ENCODE measurements at places on chromosomes 13 and 19.

- no peak for DNase-seq
Measured at GRCh38 chr13:113852536-113853517, 11.0 kb downstream of the GAS6 start.

- no peak for DNase-seq
Measured at GRCh38 chr13:49524740-49525501, 29.2 kb downstream of the PHF11 start.

GRCh38 chr13:68345963-68346531, 1115.9 kb upstream of the PCDH9 start:
- no peak for DNase-seq

- no peak for DNase-seq
Measured at GRCh38 chr19:6185835-6186834, 50.7 kb downstream of the ACSBG2 start.

- no peak for DNase-seq
Measured at GRCh38 chr13:31204592-31204991, 4.8 kb downstream of the B3GLCT start.

GRCh38 chr13:24196593-24197197, 36.2 kb downstream of the SPATA13 start:
- DNase-seq = no peak

DNA sequence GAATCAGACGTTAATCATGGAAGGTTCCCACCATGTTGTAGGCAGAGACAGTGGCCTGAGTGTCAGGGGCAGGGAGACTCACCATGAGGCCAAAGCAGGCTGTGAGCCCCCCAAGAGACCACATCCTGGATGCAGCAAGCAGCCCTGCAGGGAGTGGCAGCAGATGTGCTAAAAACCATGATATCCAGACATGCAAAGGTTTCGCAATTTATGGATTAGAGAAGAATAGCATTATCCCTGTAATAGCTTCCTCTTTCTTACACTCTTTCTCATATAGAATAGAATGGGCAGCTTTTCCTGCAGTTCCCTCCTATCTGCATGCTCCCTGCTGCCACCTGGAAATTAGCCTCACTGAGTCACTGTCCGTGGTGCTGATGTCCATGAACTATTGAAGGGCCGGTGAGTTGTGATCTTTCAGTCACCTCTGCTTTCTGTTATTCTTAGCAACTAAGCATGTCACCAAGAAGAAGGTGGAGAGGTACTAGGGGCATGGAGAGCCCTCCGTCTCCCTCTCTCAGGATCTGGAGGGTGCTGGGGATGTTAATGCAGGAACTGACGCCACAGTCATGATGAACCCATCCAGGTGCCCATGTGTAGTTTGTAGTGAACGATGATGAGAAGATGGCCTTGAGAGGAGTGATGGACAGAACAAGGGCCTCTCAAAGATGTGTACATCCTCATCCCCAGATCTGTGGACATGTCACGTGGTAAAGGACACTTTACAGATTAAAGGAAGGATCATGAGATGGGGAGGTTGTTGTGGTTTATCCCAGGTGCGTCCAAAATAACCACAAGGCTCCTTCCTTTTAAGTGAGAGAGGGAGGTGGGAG, 9.9 kb downstream of the CEACAM4 start:
- no peak for DNase-seq

GRCh38 chr13:45108716-45109101, 11.6 kb upstream of the GTF2F2 start:
- no peak for DNase-seq

- no peak for DNase-seq
Measured at GRCh38 chr19:45515807-45516401, 8.6 kb downstream of the VASP start.

- DNase-seq = no peak
Measured at GRCh38 chr13:108527844-108528243, 101.6 kb upstream of the MYO16 start.

- DNase-seq = no peak
Measured at GRCh38 chr13:71577127-71577526, 289.9 kb downstream of the DACH1 start.

DNA sequence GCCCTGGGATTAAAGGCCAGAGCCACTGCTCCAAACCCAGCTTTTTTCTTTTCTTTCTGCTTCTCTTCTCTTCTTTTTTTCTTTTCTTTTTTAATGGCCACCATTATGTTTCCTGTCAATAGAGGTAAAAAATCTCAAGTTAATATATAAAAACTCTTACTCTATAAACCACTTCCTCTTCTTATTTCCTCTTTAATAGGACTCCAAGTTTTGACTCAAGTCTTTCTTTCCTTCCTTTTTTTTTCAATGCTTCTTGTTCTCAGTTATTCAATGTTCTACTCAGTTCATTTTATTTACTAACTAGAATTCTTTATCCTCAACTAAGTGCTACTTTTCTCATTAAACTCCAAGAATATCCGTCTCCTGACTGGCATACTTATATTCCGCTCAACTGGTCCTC, 27.1 kb upstream of the MYCBP2 start:
- DNase-seq = no peak

DNA sequence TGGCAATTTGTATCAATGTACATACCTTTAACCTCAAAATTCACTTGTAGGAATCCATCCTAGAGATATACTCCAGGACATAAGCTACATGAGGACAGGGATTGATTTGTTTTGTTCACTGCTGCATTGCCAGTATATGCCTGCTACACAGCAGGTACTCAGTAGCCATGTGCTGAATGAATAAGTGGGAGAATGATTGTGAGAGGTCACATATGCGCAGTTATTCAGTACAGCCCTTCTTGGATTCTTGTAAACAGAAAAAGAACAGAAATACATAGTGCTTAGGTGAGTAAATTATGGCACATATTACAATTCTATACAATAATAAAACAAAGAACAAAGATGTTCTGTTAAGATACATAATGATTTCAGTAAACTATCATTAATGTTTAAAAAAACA, 133.3 kb downstream of the RNF17 start:
- no peak for DNase-seq

DNA sequence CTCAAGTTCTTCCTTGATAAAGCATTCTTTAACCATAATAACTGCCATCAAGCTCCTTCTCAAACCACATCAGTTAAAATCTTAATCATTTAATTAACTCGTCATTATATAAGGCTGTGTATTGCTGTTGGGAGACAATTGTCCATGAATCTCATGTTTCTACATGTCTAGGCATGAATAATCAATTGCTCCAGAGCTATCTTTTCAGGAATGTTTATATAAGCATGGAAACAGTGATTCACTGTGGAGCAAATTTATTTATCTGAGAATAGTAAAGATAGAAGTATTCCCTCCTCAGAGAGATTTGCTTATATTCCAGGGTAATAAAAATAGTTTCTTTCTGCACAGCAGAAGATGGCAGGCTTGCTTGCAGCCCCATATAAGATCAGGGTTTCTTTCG, 71.1 kb downstream of the CBY2 start:
- DNase-seq = no peak

DNA sequence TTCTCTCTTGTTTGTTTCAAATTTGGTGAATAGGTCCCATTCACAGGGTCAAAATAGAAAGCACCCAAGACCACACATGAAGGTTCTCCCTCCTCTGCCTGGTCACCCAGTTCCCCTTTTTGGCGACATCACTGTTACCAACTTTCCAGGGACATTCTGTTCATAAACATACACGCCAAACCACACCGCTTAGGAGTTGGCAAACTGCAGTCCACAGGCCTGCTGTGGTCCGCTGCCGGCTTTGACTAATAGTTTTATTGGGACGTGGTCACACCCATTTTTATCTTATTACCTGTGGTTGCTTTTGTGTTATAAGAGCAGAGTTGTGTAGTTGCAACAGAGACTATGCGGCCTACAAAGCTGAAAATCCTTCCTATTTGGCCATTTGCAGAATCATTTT, 24.2 kb downstream of the UHRF1 start:
- DNase-seq = no peak

DNA sequence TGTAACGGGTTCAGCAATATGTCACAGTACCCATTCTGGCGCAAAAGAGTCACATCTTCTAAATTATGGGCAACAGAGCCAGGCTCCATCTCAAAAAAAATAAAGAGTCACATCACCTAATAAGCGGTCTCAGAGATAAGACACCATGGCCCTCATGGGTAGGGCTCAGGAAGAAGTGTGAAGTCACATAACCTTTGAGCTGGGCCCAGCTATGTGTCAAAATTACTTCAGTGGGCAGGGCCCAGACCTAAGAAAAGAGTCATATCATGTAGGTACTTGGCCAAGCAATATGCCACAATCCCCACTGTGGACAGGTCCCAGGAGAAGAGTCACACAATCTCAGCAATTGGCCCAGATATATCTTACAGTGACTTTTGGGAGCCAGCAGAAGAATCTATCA, 11.4 kb upstream of the ZNF91 start:
- no peak for DNase-seq

DNA sequence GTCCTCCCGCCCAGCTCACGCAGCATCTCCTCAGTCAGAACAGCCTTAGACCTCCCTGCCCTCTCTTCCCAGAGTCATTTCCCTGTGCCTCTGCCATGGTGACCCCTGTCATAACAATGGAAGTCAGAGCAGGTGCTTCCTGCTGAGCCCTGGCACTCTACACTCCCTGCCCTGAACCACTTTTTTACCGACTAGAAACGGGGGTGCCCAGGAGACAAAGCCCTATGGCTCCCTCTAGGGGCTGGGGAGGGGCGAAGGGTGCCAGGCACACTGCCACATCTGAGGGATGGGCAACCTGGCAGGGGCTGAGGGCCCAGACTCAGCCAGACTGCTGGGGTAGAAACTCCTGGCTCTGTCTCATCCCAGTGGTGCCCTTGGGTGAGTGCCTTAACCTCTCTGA, 16.4 kb downstream of the ZNF574 start:
- no peak for DNase-seq

DNA sequence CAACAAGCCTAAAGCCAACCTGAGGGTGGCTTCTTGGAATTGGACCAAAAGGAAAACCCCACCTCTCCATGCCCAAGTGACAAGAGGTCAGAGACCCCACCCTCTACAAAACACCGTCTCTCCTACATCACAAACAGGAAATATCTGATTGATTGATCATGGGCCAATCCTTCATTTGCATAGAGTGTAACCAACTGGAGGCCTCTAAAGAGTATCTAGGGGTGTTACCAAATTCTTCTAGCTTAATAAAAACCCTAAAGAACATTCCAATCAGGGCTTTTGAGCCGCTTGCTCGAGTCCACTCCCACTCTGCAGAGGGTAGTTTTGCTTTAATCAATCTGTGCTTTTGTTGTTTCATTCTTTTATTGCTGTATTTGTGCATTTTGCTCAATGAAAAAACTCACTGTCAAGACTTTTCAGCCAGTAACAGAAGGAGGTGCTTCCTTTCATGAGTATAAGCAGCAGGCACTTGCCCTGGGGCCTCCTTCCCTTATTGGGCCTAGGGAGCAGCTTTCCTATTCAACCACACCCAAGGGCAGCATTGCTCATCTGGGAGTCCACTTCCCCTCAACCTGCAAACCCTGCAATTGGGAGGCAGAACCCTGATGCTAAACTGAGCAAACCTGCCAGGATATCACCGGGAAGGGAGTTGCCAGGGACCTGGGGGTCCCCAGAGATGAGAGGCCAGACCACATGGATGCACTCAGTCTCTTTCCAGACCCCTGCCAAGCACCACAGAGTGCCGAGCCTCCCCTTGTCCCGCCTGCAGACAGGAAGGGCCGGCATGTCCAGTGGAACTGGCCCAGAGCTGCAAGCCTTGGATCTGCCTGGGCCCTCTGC, 154.3 kb upstream of the VSTM2B start:
- DNase-seq = no peak

DNA sequence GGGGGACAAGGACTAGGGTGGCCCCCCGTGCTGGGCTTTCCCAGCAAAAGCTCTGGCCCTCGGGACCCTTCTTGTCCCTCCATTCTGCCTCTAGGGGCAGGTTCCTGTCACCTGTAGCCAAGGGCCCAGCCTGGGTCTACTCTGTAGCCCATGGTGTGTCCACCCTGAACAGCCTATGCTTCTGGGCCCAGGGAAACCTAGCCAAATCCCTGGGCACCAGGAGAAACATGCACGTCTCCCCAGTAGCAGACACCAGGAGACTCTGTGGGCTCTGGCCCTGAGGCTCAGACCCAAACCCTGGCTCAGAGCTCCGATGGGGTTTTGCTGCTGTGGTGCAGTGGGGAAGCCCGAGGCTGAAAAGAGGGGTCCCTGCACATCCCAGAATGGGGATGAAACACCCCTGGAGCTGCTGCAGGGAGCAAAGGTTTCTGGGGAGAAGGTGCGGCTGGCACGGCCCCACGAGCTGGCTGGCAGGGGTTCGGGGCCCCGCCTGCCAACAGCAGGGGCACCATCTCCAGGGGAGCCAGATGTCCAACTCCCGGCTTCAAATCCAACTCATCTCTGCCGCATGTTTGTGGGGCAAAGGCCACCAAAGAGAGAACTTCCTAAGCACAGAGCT, 18.2 kb downstream of the CEBPG start:
- DNase-seq = no peak

- DNase-seq = no peak
Measured at GRCh38 chr13:52847682-52848432, 583 bp downstream of the PCDH8 start.

DNA sequence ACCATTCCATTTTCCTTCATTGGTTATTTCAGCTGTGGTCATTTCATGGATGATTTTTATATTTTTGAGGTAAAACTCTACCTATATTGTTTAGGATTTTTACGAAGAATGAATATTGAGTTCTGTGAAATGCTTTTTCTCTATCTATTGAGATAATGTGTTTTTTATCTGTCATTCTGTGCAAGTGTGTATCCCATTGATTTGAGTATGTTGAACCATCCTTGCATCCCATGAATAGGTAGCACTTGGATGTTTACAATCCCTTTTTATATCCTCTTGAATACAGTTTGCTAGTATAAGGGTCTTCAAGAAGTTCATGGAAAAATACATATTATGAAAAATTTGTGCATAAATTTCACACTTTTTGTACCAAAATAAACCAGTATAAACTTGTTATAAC, 9.8 kb upstream of the ZNF525 start:
- no peak for DNase-seq

GRCh38 chr19:6906559-6907060, 19.2 kb downstream of the ADGRE1 start:
- no peak for DNase-seq

GRCh38 chr19:6551607-6552450, 21.0 kb downstream of the TNFSF9 start:
- DNase-seq = peak; percentile 38

DNA sequence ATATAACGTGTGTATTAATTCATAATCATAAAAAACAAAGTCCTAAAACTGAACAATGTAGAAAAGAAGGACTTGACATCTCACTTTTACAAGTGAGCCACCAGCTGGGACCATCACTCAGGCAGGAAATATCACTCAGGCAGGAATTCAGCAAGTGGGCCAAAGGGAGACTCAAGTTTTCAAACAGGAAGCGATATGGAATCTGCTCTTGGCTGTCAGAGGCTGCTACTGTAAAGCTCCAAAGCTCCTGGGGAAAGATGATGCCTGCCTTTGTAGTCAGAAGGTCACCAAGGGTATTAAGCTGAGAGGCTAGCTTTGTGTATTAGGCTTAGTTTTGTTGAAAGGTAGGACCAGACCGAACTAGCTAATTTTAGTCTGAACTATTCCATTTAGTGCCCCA, 5.5 kb upstream of the AKAP11 start:
- DNase-seq = no peak

Measured in stimulated activated CD4-positive, alpha-beta T cell treated with anti-CD3 and anti-CD28 coated beads, Interleukin-15, amount 100 ng/mL, for 1 hour (primary cell).